ENCODE measurements at places on chromosomes 12 and 14.

DNA sequence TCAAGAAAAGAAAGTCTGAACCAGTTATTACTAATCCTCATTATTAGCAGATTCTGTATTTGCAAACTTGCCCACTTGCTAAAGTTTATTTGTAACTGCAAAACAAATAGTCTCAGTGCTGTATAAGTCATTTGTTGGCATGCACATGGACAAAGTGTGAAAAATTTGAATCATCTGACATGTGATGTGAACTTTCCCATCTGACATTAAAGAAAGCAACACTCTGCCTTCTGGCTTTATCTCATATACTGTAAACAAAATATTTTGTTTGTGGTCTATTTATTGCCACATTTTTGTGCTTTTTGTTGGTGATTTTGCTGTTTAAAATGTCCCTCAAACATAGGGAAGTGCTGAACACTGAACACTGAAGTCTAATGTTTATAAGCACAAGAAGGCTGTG, 513.8 kb downstream of the RPL10L start:
- no peak for DNase-seq

- no peak for DNase-seq
These were observed 127.8 kb downstream of the ANO2 start for GRCh38 chr12:5817246-5817645.

- DNase-seq, result peak; percentile 39
These were observed 16.4 kb upstream of the ARID2 start for GRCh38 chr12:45713078-45713477.

DNA sequence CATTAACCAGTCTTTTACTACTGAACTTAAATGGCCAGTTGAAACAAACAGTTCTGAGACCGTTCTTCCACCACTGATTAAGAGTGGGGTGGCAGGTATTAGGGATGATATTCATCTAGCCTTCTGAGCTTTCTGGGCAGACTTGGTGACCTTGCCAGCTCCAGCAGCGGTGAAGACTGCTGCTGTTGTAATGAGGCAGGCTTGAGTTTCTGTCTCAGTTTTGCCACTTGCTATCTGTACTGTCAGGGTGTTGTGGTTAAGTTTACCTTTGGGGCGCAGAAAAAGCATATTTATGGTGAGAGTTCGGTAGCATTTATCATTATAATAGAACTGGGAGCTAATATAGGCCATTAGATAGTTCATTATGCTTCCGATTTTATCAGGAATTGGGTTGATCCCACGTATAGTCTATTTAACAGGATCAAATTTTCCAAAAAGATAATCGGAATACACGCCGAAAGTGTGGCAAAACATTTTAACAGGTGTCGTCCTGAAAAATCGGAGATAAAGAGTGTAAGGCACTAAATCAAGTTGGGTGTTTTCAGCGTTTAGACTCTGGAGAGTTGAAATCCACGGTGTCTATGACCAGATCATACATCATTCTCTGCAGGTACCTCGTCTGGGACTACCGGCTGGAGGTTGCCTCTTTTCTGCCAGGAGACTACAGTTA, 688 bp upstream of the NECAP1 start:
- no peak for DNase-seq

DNA sequence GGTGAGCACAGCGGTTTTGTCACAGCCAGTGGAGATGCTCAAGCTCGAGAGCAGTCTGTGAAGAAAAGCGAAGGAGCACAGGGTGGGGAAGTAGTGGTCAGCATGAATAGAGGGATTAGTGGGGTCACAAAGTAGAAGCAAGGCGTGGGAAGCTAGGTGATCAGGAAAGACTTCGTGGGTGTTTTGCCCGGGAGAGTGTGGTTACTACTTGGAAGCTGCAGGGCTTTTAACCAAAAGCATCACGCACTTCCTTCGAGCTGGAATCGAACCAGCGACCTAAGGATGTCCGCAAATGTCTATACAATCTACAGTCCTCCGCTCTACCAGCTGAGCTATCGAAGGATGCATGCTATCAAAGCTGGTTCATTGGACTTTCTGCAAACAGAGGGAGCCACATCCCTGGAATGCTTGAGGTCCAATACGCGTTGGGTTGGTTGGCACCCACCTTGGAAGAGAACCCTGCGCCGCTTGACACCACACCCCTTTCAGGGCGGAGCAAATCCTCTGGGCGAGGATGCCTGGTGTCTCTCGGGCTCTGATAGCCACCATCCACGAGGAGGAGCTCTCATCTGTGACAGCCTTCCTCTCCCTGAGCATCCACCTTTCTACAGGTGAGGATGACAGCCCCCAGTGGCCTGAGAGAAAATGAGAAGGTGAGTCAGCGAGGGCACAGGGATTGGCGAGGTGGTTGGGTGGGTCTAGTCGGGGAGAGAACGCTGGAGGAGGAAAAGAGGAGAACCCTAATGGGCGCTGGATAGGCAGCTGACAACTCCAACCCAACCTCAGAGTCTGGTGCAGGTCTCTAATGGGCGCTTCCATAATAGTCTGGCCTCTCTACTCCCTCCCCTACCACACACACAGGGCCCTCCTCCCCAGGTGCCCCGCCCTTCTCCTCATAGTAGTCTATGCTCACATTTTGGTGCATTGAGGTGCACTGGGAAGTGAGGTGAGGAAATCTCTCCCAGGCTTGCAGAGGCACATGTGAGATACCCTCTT, 16.0 kb upstream of the OR6S1 start:
- DNase-seq, result peak; percentile 7

DNA sequence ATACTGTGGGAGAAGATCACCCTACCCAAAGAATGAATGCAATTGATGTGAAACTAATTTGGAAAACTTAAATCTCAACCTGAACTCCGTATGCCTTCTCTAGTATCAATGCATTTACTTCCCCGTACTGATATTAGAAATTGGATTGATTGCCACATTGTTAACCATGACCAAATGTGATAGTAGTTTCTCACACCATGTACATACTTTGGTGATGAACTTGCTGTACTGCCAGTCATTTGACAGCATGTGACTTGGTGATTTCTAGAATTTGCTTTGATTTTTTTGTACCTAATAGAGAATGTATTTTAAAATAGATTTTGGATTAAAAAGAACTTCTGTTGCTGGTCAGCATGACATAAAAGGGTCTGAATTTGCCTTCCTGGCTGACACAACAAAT, 579.8 kb upstream of the TMEM132C start:
- DNase-seq, result no peak

- DNase-seq, result no peak
These were observed 60.3 kb downstream of the RIN3 start for GRCh38 chr14:92573761-92574498.

DNA sequence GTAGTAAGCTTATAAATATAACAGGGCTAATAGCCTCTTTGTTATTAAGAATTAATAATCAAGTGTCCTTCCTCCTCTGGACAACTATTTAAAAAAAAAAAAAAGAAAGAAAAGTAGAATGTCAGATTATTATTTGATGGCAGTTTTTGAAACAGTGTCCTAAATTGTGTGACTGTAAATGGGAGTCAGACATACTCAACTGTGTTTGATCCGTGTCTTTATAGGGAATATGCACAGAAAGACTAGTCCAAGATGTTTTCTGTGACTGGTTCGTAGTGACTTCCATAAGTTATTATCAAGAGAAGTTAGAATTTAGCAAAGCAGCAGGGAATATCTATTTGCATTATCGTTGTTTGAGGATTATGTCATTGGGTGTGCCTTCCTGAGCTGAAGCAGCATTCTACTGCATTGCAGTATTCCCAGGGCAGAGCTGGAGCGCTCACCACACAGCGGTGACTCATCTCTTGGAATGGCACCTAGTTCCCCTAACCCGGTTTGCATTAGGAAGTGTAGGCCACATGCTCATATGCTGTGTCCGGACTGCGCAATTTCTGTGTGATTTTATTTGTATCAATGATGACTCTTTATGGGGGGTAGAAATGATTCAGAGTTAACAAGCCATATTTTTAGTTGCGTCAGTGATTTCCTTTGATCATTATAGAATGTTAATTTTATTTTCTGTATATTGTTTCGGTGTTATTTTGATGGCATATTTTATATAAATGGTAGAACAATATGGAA, 7.9 kb downstream of the DYNC1H1 start:
- DNase-seq, result peak; percentile 100

- DNase-seq, result no peak
These were observed 180.7 kb upstream of the DDHD1 start for GRCh38 chr14:53333809-53334208.

DNA sequence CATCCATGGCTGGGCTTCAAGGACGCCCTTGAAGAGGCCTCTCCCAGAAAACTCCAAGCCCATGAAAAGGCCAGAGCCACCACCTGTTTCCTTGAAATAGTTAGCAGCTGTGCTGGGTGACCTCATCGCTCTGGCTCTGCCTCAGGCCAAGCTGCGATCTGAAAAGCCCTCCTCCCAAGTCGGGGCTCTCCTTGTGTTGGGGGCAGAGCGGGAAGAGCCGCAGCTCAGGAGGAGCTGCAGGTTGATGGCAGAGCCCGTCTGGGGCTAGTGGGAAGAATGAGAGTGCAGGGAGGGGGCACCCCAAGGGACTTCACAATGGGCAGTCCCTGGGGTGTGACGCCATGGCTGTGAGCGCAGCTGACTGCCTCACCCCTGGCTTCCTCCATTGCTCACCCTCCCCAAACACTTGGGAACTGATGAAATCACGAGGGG, 50.0 kb upstream of the STON2 start:
- DNase-seq, result no peak

DNA sequence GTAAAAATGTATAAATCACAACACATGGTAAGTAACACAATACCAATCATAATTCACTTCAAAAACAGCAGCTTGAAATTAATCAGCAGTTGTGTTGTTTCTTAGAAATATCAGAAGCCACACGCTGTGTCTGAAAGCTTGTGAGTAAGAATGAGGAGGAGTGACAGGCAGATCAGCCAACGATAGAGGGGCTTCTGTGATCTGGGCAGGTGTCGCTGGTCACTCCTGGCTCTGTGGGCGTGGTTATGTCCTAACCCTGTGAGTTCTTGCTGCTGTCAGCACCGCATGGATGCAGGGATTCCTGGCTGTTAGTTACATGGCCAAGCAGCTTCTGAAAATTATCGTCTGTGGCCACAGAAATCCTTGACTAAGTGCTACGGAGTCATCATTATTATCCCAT, 123.4 kb downstream of the SLC25A47 start:
- no peak for DNase-seq

GRCh38 chr14:77746064-77746702, 14.8 kb downstream of the SNW1 start:
- DNase-seq, result no peak

DNA sequence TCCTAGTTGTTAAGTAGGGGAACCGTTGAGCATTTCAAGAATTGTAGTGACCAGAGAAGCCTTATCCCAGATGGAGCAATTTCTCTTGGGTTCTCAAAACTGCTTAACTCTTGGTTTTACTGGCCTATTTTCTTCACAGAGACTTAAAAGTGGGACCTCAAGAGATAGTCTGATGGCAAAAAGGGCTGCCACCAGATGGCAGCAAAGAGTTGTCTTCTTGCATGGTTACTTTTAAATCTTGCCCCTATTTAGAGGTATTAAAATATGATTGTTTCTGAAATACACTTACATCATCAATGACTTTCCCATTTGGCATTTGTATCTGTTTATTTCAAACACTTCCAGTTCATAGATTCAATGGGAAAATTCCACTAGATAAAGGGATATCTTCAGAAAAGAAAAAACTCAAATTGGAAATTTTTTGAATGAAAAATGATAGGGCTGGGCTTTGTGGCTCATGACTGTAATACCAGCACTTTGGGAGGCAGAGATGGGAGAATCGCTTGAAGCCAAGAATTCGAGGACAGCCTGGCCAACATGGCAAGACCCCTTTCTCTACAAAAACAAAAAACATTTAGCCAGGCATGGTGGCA, 69.9 kb upstream of the CNTN1 start:
- peak; percentile 36 for DNase-seq

- DNase-seq, result no peak
These were observed 42.8 kb upstream of the VASH1 start for GRCh38 chr14:76718306-76719040.

- DNase-seq, result no peak
These were observed 17.5 kb upstream of the PRKAG1 start for GRCh38 chr12:49036029-49036428.

DNA sequence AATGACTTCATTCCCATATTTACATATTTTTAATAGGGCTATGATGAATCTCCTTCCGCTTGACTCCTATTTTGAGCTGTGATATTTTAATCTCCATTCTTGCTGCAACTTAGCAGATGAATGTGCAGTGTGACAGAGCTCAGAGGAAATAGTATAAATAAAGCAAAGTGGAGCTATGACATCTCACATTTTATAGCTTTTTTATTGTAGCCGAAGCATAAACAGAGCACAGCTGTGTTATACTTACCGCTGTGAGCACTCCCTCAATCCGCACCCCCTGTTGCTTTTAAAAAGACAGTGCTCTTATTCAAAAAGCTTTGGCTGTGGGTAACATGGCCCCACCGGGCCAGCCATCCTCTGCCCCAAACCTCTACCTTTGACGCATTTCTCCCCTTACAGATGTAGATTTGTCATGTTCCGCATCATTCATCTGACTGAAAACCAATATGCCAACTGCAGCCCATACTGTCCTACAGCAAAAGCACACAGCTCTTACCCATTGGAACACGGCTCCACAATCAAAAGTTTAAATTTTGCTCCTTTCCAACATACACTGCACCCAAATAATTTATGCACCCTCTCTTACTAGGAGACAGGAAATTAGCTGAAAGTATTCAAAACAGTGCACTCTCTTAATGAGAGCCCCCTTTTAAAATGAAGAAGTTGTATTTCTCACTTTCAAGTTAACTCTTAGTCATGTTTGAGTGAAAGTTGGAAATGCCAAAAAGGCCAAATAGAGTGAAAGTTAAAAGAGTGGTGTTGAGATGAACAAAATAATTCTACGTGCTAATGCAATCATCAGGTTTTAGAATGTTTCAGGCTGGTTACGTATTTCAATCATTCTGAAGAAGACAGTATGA, 429.3 kb upstream of the SOX5 start:
- DNase-seq, result peak; percentile 65

GRCh38 chr12:116313194-116313927, 35.9 kb upstream of the MED13L start:
- DNase-seq, result no peak

DNA sequence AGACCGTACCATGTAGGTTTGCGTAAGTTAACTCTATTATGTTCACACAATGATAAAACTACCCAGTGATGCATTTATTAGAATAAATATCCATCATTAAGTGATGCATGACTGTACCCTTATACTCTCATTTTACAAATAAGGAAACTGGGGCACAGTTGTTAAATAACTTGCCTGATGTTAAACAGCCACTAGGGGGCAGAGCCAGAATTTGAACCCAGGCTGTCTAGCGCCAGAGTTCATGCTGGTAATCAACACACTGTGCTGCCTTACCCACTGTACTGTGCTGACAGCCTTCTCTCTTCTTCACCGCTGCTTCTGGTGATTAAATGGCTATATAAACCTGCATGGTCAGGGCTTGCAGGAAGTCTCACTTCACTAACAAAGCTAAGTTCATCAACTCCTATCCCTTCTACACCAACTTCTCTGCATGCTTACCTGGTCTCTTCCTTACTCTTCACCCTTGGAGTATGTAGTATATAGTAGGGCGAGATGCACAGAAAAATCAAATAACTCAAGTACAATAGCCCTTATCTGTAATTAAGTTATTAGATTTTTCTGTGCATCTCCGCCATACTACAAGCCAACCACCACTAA, 43.6 kb upstream of the APPL2 start:
- peak; percentile 27 for DNase-seq

GRCh38 chr12:28209782-28210181, 19.5 kb downstream of the CCDC91 start:
- DNase-seq, result peak; percentile 33
